Stimulated activated naive CD8-positive, alpha-beta T cell treated with anti-CD3 and anti-CD28 coated beads, Interleukin-15, Interleukin-2, amounts not matched to agents 100 U/mL and 50 U/mL, for 24 hours (primary cell): ENCODE measurements at places on chromosomes 6 and 20.

DNA sequence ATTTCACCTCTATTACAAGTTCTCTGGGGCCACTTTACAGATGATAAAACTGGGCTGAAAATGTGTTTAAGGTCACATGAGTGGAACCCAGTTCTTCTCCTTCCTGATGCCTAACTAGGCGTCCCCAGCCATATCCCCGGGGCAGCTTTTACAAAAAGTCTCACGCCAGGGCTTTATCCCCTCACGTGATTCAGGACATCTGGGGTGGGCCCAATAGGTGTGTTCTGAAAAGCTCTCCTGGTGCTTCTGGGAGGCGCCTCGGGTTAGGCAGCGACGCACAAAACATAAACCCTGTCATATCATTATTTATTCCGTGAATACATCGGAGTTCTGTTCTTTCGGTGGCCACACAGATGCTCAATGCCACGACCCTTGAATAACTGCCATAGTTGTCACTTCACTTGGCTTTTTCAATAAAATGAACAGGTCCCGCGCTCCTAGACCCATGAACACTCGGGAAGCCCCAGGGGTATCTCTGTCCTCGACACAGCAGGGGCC is 32.1 kb downstream of the SF3B5 start:
- peak; percentile 21 for DNase-seq

- DNase-seq: no peak
Observed at GRCh38 chr6:90156861-90157260, 139.8 kb downstream of the BACH2 start.

GRCh38 chr6:46105568-46105967 is 24.2 kb upstream of the ENPP4 start:
- no peak for DNase-seq

DNA sequence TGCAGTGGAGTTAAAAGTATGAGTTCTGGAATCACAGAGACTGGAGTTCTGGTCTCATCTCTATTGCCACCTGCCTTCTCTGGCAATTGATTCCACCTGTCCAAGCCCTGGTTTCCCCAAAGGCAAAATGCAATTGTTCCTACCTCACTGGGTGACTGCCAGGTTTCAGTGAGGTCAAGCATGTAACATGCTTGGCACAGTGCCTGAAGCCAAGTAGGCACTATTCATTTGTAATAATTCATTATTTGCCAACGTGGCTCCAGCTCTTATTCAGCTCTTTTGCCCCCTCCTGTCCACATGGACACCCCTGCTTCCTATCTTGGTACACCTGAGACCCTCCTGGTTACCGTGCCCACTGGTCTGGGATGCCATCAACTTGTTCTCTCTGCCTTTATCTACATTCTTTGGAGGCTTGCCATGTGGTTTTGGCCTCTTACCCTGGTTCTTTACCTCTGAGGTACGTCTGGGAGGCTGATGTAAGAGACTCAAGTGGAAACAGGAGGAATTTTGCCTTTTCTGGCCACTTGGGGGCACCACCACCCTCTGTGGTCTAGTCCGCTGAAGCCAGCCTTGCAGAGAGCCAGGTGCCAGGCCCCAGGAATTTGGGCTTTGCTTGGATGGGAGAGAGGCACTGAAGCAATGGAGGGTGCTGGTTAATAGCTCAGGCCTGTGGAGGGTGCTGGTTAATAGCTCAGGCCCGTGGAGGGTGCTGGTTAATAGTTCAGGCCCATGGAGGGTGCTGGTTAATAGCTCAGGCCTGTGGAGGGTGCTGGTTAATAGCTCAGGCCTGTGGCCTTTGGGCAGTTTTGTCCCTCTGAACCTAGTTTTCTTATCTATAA is 1.7 kb downstream of the KCNK15 start:
- peak; percentile 79 for DNase-seq

- DNase-seq: no peak
Observed at GRCh38 chr6:88775866-88776571, 187.4 kb downstream of the RNGTT start.

GRCh38 chr6:1287103-1287591 is 24.8 kb upstream of the FOXQ1 start:
- DNase-seq: no peak

- DNase-seq: no peak
Observed at GRCh38 chr6:26170951-26171841, 84.0 kb downstream of the HFE start.

- no peak for DNase-seq
Observed at GRCh38 chr6:21840428-21840827, 246.9 kb downstream of the SOX4 start.
